ENCODE measurements at places on chromosomes 12 and 14.

- peak; percentile 4 for DNase-seq
Observed at GRCh38 chr14:58298477-58299400, at the start of gene ARID4A. Gene ARID4A (plus strand): TSS chr14:58298555. CDS start chr14:58299855, 1,300 bp downstream.

GRCh38 chr12:92123780-92124688 is 21.6 kb downstream of the BTG1 start:
- no peak for DNase-seq

- no peak for DNase-seq
Observed at GRCh38 chr14:40727107-40727506, 879.6 kb upstream of the LRFN5 start.

- no peak for DNase-seq
Observed at GRCh38 chr12:121325922-121326396, 26.3 kb downstream of the ANAPC5 start.

GRCh38 chr14:49623941-49624839 is 3.6 kb downstream of the MGAT2 start:
- no peak for DNase-seq

DNA sequence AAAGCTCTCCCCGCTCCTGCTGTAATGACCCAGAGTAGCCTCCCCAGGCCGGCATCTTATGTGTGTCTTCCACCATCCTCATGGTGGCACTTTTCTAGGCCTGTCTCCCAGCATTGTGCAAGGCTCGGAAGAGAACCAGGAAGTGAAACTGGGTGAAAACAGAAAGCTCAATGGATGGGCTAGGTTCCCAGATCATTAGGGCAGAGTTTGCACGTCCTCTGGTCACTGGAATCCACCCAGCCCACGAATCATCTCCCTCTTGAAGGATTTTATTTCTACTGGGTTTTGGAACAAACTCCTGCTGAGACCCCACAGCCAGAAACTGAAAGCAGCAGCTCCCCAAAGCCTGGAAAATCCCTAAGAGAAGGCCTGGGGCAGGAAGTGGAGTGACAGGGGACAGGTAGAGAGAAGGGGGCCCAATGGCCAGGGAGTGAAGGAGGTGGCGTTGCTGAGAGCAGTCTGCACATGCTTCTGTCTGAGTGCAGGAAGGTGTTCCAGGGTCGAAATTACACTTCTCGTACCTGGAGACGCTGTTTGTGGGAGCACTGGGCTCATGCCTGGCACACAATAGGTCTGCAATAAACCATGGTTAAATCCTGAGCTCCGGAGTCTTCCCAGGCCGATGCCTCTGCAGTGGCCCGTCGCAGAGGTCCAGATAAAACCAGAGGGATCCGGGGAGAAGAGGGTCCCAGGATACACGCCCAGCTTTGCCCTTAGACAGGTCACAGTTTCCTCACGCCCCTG is 15.6 kb downstream of the ACVRL1 start:
- DNase-seq: peak; percentile 68

DNA sequence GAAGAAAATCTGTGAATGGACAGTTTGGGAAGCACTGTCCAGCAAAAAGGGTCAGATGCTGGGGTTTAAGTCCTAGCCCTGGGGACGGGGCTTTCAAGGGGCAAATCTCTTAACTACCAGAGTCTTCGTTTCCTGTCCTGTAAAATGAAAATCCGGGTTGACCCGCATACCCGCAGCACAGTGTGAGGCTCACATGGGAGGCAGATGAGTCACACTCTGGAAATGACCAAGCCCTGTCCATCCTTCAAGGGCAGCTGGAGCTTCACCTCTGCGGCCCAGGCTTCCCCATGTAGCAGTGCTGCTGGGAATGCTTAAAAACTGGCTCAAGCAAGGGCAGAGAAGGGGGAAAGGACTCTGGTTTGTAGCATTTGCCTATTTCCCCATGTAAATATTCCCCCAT is 19.0 kb downstream of the FAM181A start:
- DNase-seq: no peak
